ENCODE measurements at places on chromosomes 5 and 9.
A peak's percentile ranks its signal among the peaks of the same experiment; 100 is the strongest.

DNA sequence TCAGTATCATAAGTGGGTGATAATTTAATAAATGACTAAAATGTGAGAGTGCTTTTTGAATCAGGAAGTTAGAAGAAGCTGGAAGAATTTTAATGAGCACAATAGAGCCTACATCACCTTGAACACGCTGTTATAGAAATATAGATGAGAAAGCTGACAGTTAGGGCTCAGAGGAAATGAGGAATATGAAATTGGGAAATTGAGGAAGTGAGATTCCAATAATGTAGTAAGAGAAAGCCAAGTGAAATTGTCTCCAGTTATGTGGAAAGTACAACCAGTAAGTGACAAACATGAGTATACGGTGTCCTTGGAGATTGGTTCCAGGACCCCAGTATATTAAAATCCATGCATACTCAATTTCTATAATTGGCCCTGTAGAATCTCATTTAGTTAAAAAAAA lies 235.9 kb upstream of the FAM174A start:
- no peak for DNase-seq

GRCh38 chr9:75063556-75064305 lies 24.2 kb downstream of the NMRK1 start:
- DNase-seq: peak; percentile 33

DNA sequence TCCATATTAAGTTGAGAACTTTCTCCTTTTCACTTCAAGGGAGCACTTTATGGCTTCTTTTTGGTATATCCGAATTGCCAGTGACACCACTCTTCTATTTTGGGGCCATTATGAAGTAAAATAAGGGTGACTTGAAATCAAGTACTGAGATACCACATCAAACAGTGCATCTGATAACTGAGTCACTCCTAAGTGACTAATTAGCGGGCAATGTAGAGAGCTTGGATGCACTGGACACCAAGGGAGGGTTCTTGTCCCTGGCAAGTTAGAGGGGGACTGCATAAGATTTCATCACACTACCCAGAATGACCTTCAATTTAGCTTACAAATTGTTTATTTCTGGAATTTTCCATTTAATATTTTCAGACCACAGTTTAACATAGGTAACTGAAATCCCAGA lies 813.9 kb upstream of the CDH10 start:
- DNase-seq: peak; percentile 0

DNA sequence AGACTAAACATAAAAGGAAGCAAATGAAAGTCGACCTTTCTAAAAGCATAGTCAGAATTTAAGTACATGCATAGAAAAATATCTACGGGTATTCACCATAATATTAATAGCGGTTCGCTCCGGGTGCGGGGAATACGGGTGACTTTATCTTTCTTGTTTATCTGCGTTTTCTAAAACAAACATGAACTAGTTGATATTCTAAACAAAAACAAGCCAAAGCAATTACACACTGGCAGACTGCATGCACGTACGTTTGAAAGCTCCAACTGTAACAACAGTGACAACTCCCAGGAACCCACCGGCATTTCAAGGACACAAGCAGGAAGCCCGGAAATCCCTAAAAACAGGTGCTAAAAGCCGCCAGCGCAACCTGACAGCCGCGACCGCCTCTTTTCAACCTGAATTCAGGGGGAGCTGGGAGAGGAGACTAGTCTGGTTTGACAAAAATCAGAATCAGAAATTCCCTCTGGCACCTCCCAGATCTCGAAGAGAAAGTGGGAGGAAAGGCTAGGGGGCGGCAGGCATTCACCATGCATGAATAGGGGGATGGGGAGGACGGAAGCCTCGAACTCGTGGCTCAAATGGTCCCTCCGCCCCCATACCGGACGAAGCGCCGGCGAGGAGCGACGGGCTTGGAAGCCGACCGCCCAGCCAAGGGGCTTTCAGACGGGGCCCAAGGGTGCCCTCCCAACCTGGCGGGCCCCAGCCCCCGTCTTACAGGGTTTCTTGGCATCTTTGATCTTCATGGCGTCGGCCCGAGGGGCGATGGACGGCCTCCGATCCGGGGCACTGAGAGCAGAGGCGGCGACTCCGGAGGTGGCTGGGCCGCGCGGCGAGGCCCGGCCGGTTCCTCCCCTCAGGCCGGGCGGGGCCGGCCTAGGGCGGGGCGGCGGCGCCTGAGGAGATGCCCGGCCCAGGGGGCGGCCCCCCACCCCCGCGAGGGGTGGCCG lies at the start of gene PANK3:
Gene PANK3, minus strand, starts transcription at position 831 of the 950 bp plus-strand sequence. Its CDS starts 85 bp downstream, at position 746.
- DNase-seq: peak; percentile 16

DNA sequence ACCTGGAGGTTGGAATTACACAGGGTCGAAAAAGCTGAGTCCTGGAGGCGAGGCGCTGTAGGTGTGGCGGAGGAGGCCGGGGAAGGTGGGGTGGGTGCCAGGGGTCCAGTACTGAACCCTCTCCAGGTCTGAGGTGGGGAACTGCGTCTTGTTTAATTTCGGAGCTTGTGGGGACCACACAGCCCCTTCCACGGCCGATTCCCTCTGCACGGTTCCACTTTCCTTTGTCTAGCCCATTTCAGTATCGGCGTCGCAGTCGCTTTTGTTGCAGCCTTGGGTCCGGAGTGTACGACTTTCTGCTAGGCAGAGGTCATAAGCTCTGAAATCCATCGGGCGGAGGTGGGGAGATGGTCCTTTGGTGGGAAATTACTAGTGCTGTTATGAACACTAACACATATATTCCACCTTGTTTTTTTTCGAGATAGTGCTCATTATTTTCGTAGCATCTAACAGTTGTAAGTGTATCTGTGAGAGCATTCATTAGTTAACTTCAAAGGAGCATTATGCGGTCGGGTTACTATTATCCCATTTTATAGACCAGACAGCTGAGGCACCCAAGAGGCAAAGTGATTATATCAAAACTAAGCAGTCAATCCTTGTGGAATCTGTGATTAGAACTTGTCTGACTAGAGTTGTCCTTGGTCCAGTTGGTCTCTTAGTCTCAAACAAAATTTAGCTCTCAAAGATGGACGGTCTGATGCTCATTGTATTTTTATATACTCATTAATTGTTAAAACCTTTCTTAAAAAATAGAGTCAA lies 737 bp downstream of the RNF180 start:
- DNase-seq: no peak

DNA sequence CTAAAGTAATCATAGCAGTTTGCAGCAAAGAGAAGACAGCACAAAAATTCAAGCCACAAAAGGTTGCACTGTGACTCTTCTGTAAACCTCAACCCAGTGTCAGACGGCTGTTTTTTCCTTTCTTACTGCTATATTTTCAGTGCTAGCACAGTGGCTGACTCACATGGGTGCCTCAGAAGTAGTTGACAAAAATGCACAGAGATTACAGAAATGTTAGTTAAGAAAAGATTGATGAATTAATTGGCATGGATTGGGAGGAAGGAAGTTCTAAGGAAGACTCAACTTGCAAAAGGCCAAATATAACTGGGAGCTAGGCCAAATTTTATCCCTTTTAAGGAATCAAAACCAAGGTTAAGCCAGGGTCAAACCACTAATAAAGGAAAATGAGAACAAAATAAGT lies 43.7 kb upstream of the ITGA1 start:
- DNase-seq: peak; percentile 91

DNA sequence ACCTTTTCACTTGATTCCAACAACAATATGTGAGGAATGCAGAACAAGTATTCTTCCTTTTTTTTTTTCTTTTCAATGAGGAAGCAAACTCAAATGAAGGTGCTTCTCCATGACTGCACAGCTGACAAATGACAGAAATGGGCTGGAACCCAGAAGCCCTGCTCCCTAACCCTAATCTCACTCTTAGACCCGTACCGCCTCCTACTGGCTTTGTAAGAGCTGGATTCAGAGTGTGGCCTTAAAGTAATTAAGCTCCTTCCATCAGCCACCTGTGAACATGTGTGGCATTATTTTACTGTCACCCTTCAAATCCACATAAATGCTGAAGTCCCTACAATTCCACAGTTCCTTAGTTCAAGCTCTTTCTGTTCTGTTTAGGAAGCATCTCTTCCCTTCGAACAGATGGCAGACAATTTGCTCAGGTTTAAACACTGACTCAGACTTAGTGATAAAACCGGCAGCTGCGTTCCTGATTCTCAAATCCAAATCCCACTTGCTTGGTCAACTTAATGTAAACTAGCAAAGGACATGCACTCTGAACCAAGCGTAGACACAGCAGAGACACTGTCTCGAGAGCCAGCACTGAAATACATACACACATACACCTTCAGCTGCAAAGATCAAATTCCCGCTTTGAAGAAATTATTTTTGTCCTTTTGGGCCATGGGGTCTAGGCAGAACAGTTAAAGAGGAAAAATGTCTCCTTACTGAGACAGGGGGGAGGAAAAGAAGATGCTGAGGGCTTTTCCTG lies 316.7 kb upstream of the TLE4 start:
- peak; percentile 30 for DNase-seq

GRCh38 chr5:123209502-123210027 lies 120.5 kb downstream of the PRDM6 start:
- DNase-seq: peak; percentile 96

All from iris pigment epithelial cell (primary cell).